ENCODE measurements at places on chromosomes 1 and 21.

GRCh38 chr1:230772457-230773395 lies 25.5 kb downstream of the CAPN9 start:
- no peak overlapping the region for H3K27ac ChIP-seq
- peaks cover 1% of the 10 kb centered on the region for H3K27me3 ChIP-seq
- no peak for DNase-seq
- no peak overlapping the region for H3K4me3 ChIP-seq
- H3K36me3 ChIP-seq = no peaks in the 10 kb centered on the region

DNA sequence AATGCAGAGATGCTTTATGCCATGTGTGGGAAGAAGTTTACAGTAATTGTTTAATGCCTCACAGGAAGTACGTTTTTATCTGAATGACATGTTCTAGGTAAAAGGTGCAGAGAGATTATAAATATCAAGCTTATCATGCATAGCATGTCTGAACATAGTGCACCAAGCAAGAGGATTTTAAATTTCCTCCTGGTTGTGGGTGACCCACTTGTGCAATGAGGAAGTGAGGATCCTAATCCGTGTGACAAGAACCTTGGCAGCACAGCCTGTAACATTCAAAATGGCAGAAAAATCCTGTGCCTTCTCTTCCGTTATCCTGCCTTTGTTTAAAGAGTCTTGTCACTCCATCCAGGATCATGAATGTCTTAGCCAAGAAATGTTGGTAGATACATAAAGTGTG lies 75.6 kb downstream of the PLA2G4A start:
- H3K27ac ChIP-seq = no peak overlapping the region
- H3K36me3 ChIP-seq = no peaks in the 10 kb centered on the region
- DNase-seq = no peak
- H3K27me3 ChIP-seq = no peaks in the 10 kb centered on the region
- H3K4me3 ChIP-seq = no peak overlapping the region

- H3K4me3 ChIP-seq = no peak overlapping the region
- H3K36me3 ChIP-seq = no peaks in the 10 kb centered on the region
- no peaks in the 10 kb centered on the region for H3K4me1 ChIP-seq
- DNase-seq = peak; percentile 56
- no peak overlapping the region for H3K27ac ChIP-seq
- peaks cover 4% of the 10 kb centered on the region for H3K27me3 ChIP-seq
These were observed 9.5 kb upstream of the B3GALNT2 start for GRCh38 chr1:235513495-235514366.

DNA sequence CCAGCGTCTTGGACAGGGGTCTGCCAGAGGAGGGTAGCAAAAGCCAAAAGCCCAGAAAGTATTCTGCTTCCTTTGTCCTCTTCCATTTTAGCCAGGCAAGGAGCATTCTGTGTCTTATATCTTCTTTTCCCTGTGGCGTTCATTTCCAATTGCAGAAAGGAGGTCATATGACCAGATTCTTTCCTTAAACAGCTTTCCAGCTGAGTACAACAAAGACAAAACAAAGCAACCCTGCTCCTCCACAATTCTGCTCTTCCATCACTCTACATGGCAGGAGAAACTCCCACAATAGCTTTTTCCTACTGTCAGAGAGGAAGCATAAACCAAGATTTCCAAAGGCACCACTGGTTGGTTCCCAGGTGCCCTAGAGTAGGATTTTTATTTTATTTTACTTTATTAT lies 19.7 kb downstream of the ENSA start:
- H3K27ac ChIP-seq = peak overlapping the region; percentile 23
- H3K27me3 ChIP-seq = no peaks in the 10 kb centered on the region
- H3K36me3 ChIP-seq = no peaks in the 10 kb centered on the region
- peaks cover 37% of the 10 kb centered on the region for H3K4me1 ChIP-seq

DNA sequence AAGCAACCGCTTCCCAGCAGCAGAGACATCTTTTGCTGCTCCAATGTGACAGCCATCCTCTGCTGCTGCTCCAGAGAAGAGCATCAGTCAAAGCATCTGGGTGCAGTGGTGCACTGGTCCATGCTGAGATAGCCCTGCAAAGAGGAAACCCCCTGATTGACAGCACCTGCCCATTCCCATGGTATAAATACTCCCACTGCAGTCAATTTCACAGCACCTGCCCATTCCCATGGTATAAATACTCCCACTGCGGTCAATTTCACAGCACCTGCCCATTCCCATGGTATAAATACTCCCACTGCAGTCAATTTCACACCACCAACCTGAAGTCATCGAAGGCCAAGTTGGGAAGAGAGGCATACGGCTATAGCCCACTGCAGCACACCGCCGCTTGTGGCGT lies 25.5 kb downstream of the FBXO2 start:
- H3K27ac ChIP-seq = no peak overlapping the region
- no peaks in the 10 kb centered on the region for H3K27me3 ChIP-seq
- no peaks in the 10 kb centered on the region for H3K4me1 ChIP-seq
- no peak overlapping the region for H3K4me3 ChIP-seq

DNA sequence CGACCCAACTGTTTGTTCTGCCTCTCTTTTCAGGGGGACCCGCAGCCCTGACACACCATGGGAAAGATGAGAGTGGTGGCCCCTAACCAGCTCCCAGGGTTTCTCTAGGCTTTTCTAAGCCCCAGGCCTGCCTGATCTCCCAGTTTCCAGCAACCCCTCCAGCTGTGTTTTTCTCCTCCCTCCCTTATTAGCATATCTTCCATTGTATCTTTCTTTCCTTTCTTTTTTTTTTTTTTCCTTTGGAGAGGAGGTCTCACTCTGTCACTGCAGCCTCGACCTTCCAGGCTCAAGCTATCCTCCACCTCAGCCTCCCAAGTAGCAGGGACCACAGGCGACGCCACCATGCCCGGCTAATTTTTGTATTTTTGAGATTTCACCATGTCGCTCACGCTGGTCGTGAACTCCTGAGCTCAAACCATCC lies 1.8 kb upstream of the CERS2 start:
- DNase-seq = no peak
- no peak overlapping the region for H3K27ac ChIP-seq
- no peaks in the 10 kb centered on the region for H3K36me3 ChIP-seq
- H3K4me1 ChIP-seq = peaks cover 61% of the 10 kb centered on the region

DNA sequence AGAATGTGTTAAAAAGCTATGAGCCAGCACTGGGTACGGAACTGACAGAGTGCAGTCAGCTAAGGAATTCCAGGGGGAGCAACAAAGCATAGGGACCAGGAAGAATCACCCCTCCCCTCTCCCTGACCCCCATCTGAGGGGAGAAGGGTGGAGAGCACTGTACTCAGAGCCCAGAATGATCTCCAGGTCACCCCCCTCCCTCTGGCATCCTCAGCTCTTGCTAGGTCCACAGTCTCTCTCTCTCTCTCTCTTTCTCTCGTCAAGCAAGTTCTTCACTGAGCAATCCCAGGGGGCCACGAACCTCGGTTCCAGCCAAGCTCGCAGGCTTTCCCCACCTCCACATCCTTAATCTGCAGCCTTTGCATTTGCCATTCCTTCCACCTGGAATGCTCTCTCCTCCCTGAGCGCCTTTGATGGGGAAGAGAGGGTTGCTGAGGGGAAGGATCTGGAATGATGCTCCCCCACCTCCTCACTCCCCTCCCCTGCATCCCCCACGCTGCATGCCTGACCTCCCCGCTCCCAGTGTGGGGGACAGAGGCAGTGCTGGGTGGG lies 6.7 kb upstream of the WASF2 start:
- no peaks in the 10 kb centered on the region for H3K36me3 ChIP-seq
- H3K4me3 ChIP-seq = no peak overlapping the region
- DNase-seq = no peak
- H3K27me3 ChIP-seq = no peaks in the 10 kb centered on the region
- no peak overlapping the region for H3K27ac ChIP-seq

DNA sequence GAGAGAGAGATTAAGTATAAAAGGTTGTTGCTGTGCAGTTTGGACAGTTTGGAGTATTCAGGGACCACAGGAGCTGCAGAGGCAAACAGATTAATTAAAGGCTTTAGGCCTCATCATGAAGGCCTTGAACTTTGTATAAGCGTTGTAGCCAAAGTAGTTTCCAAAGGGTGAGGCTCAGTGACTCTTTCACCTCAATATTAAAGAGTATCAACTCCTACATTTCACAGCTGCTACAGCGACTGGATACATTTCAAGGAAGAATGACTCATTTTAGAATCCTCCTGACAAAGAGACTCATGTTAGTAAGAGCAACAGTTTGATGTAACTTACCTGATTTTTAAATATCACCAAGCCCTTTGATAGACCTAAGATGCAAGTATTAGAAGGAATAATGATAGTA lies 355.5 kb downstream of the HLX start:
- H3K27me3 ChIP-seq = no peaks in the 10 kb centered on the region
- H3K4me1 ChIP-seq = no peaks in the 10 kb centered on the region
- no peaks in the 10 kb centered on the region for H3K36me3 ChIP-seq
- no peak overlapping the region for H3K4me3 ChIP-seq
- H3K27ac ChIP-seq = no peak overlapping the region
- DNase-seq = no peak

GRCh38 chr1:67916140-67916886 lies 83.0 kb upstream of the GNG12 start:
- DNase-seq = no peak
- no peaks in the 10 kb centered on the region for H3K4me1 ChIP-seq
- H3K4me3 ChIP-seq = no peak overlapping the region
